ENCODE measurements at places on chromosomes 16 and 17.
A peak's percentile ranks its signal among the peaks of the same experiment; 100 is the strongest.

- peak; percentile 86 for DNase-seq
Observed at GRCh38 chr17:78716814-78717393, 65.2 kb downstream of the CYTH1 start.

DNA sequence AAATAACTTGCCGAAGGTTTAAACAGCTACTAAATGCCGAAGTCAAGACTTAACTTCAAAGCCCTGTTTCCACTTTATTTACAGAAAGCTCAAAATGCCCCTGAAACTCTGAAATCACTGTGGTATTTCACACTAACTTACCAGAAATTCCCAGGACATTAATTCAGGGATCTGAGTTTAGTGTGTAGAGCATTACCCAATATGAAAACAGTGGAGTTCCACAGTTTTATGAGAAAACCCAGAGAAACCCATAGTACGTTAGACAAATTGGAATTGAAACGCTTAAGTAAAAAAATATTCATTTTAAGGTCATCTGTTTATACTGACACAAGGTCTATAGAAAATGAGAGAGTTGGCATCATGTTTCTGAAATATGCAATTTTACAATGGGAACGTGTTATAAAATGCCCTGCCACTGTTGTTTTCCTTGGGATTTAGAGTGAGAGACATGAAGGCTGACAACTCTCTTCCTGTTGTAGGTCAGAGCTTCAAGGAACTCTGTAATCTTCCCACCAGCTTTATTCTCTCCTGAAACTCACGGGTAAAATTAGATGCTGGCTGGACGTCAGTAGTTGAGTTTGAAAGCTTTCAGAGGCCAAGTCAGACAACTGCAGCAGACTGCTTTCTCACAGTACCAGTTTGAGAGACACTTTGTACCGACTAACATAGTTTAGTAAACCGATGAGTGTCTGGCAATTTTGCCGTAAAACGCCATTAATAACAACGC lies 139.4 kb upstream of the TBX2 start:
- DNase-seq, result no peak

GRCh38 chr16:14028202-14028601 lies 42.9 kb upstream of the MRTFB start:
- DNase-seq, result no peak

- peak; percentile 77 for DNase-seq
Observed at GRCh38 chr17:29116804-29117753, 63.1 kb downstream of the MYO18A start.

GRCh38 chr17:67863624-67864247 lies 38.4 kb downstream of the BPTF start:
- no peak for DNase-seq

DNA sequence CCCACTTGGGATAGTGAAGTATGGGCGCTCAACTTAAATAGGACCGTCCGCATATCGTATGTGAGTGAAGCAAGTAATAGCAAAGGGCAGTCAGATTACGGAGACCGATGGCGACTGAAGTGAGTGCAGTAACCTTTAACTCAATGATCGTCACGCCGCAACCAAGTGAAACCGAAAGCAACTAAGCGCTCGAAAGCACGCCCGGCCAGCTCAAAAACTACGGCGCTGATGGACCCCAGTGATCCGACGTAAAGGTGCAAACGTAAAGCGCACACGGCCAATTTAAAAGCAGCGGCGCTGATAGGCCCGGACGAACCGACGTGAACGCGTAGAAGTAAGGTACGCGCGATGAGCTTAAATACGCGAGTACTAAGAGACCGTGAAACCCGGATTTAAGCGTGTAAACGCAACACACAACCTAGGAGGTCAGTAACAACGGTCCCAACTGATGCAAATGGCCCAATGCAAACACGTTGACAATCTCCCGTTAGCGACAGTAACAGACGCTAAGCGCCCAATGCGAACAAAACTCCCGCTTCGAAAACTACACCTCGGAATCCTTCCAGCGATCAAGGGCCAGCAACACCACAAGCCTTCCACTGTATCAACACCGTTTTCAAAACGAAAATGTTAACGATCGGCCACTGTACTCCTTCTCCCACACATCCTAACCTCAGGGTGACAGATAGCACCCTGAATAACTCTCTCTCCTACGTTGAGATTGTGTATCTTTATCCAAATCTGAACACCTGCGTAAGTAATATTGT lies 37.9 kb upstream of the ARL4D start:
- DNase-seq, result peak; percentile 89

GRCh38 chr16:11534262-11534661 lies 52.5 kb downstream of the LITAF start:
- peak; percentile 74 for DNase-seq

GRCh38 chr16:87984632-87985267 lies 33.5 kb downstream of the BANP start:
- DNase-seq, result no peak
